ENCODE measurements at places on chromosomes 7 and 10.

DNA sequence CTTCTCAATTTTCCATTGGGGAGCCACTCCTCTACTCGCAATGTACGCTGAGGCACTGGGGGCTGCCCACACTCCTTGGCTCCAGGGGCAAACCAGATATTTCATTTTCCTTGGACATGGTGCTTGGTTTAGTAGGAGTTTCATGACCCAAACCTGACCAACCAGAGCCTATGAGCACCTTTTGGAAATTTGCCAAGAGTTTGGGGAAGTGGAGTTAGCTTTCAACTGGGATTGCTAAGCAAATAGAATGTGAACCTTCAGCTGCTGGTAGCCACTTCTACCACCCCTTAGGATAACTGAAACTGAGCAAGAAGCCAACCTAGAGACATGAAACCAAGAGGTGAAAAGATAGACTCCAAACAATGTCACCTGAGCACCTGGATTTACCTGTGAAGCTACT is 74.9 kb upstream of the COL13A1 start:
- no peak for DNase-seq

DNA sequence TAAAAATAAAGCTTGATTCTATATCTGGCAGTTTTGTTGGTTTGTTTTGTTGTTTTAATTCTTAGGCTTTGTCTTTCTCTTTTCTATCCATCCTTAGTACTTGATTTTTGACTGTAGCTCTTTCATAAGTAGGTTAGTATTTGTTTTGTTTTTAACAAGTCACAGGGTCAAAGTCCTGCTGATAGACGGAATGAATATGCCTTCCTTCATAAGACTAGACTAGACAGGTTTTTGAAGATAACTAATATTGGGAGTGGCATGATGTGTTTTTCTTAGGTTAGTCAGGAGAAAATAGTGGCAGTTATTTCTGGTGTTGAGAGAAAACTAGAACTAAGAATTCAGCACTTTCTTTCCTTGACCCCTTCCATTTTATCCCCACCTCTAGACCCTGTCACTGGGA is 50.4 kb downstream of the CASD1 start:
- no peak for DNase-seq

DNA sequence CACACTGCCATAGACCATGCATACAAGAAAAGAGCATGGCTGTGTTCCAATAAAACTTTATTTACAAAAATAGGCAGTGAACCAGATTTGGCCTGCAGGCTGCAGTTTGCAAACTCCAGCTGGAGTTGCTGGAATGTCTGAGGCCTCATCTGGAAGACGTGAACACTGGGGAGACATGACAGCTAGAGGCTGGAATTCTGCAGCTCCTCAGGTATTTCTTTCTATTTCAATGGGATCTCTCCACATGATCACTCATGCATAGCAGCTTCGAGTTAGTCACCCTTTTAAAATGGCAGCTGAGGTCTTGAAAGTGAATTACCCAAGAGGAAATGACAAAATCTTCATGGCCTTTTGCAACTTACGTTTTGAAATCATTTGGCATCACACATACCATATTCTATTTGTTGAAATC is 52.6 kb upstream of the BET1 start:
- DNase-seq: no peak

DNA sequence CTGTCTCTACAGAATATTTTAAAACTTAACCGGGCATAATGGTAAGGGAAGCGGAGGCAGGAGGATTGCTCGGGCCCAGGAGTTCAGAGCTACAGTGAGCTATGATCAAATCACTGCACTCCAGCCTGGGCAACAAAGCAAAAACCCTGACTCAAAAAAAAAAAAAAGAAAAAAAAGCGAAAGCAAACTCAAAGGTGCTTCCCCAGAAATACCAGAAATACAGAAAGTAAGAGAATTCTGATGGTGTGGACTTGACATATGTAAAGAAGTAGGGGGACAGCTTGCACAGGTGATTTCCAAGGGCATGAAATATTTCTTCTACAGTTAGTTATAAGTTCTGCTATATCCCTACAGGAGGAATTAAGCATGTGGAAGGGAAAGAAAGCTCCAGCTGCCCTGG is 69.7 kb upstream of the APBB1IP start:
- no peak for DNase-seq

All from NCI-H1694 treated with DMSO at 0.1 percent for 48 hours (cell line).